ENCODE measurements at places on chromosomes 13 and 19. TPM values are rescaled to one million over a fixed set of nuclear protein-coding genes. Genes with fewer than 3 reads are reported as not detected.

Gene ATP4A
- total RNA-seq = not detected

Gene UBL3
- total RNA-seq = 19.9 TPM

Gene DBP
- total RNA-seq = 3.6 TPM

Gene VAV1
- total RNA-seq = not detected

Gene EEF1AKMT1
- 10.6 TPM for total RNA-seq

DNA sequence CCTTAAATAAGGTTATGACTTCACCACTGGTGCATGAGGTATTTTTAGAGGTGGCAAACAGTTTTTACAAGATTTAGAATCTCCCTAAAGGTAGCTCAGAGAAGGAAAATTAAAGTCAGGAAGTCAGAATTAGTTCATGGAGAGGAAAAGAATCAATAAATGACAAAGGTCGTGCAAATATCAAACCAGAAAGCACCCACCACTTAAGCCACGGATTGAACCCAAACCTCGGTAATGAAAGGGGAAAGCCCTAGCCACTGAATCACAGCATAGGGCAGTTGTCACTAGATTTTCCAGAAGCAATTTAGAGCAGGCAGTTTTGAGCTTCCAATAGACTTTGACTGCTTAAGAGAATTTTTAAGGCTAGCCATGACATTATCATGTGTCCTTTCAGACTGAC is 1590.4 kb downstream of the SLITRK1 start:
- no peak for DNase-seq

GRCh38 chr13:106774621-106775020 is 206.7 kb upstream of the ARGLU1 start:
- DNase-seq = no peak

Gene ZNF99
- total RNA-seq = not detected

Gene MEIS3
- total RNA-seq = 32.4 TPM

DNA sequence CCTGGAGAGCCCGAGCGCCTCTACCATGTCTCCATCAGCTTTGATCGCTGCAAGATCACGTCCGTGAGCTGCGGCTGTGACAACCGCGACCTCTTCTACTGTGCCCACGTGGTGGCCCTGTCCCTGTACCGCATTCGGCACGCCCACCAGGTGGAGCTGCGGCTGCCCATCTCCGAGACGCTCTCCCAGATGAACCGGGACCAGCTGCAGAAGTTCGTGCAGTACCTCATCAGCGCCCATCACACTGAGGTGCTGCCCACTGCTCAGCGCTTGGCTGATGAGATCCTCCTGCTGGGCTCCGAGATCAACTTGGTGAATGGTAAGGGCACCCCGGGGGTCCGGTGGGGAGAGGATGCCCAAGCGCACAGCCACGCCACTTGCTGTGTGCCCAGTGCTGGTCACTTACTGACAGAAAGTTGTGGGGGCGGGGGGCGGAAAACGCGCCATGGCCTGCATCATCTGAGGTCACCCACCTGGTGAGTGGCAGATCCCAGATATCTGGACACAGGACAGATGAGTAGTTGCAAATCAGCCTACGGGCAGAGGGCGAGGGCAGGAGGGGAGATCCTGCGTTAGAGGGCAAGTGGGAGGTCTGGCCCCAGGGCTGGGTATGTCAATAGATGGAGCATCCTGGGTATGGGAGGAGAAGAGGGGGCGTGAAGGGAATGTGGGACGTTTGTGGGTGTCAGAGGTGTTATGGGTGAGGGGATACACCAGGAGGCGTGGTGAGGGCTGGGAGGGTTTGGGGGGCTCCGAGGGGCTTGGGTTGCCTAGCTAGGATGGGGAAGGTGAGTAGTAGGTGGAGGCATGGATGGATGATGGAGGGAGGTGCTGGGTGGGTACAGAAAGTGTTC is 9.8 kb downstream of the ZSWIM4 start:
- no peak for DNase-seq

GRCh38 chr19:17835182-17836006 is 12.4 kb downstream of the JAK3 start:
- no peak for DNase-seq

- DNase-seq = no peak
Measured at GRCh38 chr13:74027161-74027779, 106.9 kb downstream of the KLF12 start.

Gene UBE2L5
- 0.18 TPM for total RNA-seq

Gene ZNF534
- not detected for total RNA-seq

- DNase-seq = no peak
Measured at GRCh38 chr19:54273821-54274220, 7.1 kb downstream of the LILRB2 start.

DNA sequence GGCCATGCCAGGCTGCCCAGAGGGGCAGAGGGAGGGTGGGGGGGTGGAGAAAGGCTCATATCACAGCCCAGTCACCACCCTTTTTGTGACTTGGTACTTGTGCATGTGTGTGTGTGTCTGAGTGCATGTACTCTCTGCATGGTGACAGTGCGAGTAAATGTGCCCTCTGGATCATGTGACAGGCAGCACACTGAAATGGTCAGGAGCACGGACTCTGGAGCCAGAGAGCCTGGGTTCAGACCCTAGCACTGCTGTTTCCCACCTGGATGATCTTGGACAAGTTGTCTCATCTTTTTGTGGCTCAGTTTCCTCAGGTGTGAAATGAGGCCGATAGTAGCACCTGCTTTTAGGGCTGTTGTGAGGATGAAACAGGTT is 2.0 kb downstream of the CIC start:
- no peak for DNase-seq

- no peak for DNase-seq
Measured at GRCh38 chr19:36081894-36082293, 27.2 kb downstream of the WDR62 start.

- no peak for DNase-seq
Measured at GRCh38 chr19:55673889-55674288, 1.1 kb upstream of the EPN1 start.

GRCh38 chr19:46495786-46496099 is at the start of gene PNMA8B:
Gene PNMA8B, minus strand, starts transcription at chr19:46495867. Its CDS starts 402 bp downstream, at chr19:46495465.
- DNase-seq = peak; percentile 27

- peak; percentile 51 for DNase-seq
Measured at GRCh38 chr13:73981595-73981994, 152.6 kb downstream of the KLF12 start.

GRCh38 chr13:20141238-20142022 is 19.4 kb downstream of the GJA3 start:
- no peak for DNase-seq

GRCh38 chr19:23882493-23882892 is 32.2 kb upstream of the ZNF726 start:
- DNase-seq = no peak

GRCh38 chr19:39494661-39495060 is 4.1 kb upstream of the DLL3 start:
- DNase-seq = no peak

DNA sequence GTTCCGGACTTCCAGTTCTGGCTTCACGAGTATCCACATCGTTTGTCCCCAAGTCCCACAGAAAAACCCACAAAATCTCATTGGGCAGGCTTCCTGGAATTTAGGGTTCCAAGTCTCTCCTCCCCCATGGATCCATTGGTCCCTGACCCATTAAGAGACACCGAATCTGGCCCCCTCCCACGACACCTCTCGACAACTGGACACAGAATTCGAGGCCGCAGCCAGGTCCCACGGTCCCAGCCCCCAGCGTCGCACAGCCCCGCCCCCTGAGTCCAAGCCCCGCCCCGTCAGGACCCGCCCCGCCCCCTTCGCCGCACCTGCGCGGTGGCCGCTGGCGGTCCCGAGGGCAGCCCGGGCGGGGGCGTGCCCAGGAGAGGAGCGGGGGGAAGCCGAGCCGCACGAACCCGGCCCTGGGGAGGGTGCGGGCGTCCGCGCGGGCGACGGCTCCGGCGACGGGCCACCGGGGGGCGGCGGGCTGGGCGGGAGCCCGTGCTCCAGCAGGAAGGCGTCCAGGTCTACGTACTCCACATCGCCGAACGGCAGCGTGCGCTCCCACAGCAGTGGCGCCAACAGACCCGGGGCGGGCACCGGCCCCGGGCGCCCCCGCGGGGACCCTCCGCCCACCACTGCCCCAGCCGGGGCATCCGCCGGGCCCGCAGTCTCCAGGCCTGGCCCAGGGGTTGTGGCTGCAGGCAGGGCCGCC is 1.8 kb downstream of the DBP start:
- no peak for DNase-seq

DNA sequence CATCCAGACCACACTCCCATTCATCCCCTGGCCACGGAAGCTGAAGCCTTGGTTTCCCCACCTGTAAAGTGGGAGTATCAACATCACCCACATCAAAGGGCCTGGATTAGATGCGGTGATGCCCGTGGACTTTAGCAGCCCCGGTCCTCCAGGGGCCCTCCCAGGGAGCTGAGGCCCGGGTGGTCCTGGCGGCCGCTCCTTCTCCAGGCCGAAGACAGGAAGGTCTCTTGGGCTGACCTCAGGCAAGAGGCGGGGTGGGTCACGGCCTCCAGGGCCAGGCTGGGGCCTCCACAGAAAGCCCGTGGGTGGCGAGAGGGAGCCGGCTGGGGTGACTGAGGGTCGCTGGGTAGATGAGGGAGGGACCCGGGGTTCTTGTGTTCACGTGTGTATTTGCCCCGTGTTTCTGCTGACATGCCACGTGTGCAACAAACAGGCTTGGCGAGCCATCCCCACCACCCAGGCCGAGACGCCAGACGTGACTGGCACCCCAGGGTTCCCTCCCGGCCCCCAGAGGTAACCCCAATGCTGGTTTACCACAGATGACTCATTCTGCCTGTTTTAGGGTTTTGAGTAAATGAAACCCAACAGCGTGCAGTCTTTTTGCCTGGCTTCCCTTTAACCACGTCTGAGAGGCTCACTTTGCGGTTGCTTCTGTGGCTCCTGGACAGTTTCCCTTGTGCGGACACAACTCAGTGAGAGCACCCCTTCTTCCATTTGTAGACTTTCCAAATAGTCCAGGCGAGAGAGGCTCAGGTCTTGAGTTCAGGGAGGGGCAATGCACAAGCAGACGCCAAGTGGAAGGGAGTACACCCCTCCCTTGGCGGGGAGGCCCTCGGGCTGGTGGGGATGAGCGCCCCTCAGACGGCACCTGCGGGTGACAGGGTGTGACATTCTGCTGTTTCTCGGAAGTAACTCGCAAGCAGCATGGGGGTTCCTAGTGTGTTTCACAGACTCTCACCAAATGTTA is 42.9 kb downstream of the C13orf46 start:
- no peak for DNase-seq

- DNase-seq = no peak
Measured at GRCh38 chr13:41775251-41775650, 185.7 kb downstream of the VWA8 start.

GRCh38 chr13:62482351-62482750 is 1066.7 kb upstream of the PCDH20 start:
- no peak for DNase-seq

GRCh38 chr13:61738236-61738750 is 322.6 kb upstream of the PCDH20 start:
- no peak for DNase-seq

DNA sequence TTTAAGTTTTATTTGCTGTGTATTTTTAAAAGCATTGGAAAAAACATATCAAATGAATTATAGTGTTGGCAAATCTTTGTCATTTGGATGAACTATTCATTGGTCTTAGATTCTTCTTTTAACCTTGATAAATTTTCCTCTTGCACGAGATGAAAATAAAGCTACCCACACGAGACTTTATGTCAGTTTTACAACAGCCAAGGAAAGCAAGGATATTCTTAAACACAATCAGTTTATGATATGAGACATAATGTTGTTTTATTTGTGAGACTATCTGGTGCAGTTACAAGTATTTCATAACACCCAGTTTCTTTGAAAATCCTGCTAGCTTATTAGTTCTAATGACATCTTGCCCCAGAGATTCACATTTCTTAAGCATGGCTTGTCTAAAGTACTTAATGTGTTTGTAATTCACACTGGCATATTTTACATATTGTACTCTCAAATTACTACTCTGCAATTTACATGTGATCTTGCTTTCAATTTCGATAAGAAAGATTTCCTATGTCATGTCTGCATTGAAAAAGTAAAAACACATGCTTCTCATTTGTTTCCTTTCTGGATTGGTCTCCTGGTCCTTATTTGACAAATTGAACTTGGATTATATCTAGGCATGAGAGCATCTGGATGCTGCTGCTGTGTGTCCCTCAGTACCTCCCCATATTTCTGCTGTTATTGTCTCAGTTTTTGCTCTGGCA is 955.5 kb upstream of the PCDH9 start:
- DNase-seq = no peak

DNA sequence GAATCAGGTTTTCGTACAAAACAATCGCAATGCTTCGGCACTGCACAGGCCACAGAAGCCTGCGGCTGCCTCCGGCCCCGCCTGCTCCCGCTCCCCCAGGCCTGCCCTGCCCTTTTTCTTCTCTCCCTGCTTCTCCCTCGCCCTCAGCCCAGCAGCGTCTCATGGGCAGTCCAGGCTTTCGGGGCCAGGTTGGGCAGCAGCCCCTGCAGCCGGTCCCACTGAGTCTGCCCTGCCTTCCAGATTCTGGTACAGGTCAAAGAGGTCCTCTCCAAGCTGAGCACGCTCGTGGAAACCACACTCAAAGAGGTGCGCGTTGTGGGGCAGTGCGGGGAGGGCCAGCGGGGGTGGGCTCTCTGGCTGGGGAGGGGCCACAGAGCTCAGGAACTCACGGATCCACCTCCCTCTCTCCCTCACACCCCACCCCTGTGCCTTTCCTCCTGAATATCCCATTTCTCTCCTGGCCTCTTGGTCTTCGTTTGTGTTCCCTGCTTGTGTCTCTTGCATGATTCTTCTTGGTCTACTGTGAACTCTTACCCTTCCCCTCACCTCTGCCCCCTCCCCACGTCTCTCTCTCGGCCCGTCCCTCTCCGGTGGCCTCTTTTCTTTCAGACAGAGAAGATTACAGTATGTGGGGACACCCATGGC is 30.1 kb downstream of the CCDC8 start:
- DNase-seq = no peak

DNA sequence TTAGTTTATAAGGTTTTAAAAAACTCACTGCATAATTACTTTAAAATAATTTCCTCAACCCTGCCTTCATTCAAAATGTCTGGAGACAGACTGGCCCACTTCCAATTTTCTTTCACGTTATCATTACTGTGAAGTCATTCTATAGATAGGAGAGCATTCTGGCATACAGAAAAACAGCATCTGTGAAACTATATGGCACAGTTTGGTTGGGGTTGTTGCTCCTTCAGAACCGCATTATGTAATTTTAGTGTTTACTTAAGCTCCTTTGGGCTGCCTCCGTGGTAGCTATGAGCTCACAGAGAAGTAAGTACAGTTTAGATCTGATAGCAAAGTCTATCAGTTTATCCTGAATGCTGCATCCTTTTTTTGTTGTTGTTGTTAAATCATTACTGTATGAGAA is 104.3 kb downstream of the KCNRG start:
- DNase-seq = peak; percentile 53

DNA sequence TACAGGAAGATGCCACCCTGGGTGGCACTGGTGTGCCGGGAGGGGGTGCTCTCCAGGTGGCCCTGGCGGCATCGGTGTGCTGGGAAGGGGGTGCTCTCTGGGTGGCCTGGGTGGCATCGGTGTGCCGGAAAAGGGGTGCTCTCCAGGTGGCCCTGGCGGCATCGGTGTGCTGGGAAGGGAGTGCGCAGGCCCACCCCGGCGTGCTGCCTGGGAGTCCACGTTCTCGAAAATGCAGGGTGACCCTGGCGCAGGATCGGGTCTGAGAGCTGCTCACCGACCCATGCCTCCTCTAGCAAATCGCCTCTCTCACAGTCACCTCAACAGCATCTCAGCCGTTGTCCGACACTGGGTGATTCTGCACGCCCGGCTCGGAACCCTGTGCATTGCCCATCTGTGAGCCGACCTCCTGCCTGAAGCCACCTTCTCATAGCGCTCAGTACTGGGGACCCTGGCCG is 36.4 kb downstream of the RASA3 start:
- DNase-seq = no peak

All from IMR-90 (cell line).